ENCODE measurements at places on chromosomes 3 and 15. TPM values are rescaled to one million over a fixed set of nuclear protein-coding genes. Genes with fewer than 3 reads are reported as not detected.

The ITGA11 gene
- not detected for total RNA-seq

The NANOGP8 gene
- total RNA-seq, result not detected

The DZIP1L gene
- total RNA-seq, result not detected

- DNase-seq, result no peak
Observed at GRCh38 chr3:2301361-2301760, 202.7 kb downstream of the CNTN4 start.

DNA sequence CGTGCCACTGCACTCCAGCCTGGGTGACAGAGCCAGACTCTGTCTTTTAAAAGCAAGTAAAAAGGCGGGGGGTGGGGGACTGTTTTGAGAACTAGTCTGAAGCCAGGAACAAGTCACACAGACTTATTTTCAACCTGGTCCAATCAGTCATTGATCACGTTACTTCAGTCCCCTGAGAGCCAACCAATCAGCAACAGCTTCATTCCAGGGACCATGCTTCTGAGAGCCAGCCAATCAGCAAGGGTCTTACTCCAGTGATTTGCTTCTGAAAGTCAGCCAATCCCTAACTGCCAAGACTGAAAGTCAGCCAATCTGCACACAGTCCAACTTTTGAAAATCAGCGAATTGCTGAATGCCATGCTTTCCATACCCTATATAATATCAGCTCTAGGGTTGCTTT, 48.6 kb upstream of the C15orf39 start:
- no peak for DNase-seq

GRCh38 chr3:101351829-101352228, 31.5 kb upstream of the IMPG2 start:
- no peak for DNase-seq

- DNase-seq, result no peak
Observed at GRCh38 chr3:155282385-155283091, 10.9 kb downstream of the STRIT1 start.

GRCh38 chr3:31213869-31214486, 318.7 kb upstream of the STT3B start:
- peak; percentile 15 for DNase-seq
